ENCODE measurements at places on chromosomes 13 and 19.
A peak's percentile ranks its signal among the peaks of the same experiment; 100 is the strongest.

- DNase-seq = no peak
Measured at GRCh38 chr13:94249512-94249911, 230.0 kb downstream of the DCT start.

GRCh38 chr13:30194906-30195305, 112.4 kb downstream of the KATNAL1 start:
- DNase-seq = no peak

GRCh38 chr19:18271433-18271841, 2.8 kb downstream of the IQCN start:
- DNase-seq = no peak

GRCh38 chr13:79771493-79771892, 290.5 kb downstream of the NDFIP2 start:
- no peak for DNase-seq

DNA sequence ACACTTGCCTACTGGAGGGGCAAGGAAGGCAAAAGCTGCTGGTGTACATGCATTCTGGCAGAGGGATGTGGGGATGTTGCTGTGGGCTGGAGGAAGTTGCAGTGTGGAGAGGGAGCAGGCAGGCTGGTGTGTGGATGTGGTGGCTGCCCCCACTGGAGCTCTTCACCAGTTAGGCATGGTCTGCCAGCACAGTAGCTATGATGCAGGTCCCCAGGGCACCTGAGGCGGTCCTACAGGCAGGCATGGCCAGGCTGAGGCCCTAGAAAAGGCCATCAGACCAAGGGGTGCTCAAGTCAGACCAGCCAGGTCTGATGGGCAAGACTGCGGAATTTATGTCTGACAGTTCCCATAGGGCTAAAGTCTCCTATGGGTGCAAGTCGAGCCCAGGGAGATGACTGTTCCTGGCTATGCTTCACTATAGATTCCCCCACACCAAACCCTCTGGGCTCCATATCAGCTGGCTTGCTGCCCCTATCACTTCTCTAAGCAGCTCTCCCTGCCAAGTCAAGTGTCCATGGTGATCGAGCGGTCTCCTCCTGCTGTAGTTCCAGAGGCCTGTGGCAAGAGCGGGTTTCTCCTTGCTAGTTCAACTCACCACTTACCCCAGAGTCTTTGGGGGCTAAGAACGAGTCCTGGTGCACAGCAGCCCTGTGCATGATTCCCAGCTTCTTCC, 473.1 kb downstream of the TDRD3 start:
- no peak for DNase-seq

DNA sequence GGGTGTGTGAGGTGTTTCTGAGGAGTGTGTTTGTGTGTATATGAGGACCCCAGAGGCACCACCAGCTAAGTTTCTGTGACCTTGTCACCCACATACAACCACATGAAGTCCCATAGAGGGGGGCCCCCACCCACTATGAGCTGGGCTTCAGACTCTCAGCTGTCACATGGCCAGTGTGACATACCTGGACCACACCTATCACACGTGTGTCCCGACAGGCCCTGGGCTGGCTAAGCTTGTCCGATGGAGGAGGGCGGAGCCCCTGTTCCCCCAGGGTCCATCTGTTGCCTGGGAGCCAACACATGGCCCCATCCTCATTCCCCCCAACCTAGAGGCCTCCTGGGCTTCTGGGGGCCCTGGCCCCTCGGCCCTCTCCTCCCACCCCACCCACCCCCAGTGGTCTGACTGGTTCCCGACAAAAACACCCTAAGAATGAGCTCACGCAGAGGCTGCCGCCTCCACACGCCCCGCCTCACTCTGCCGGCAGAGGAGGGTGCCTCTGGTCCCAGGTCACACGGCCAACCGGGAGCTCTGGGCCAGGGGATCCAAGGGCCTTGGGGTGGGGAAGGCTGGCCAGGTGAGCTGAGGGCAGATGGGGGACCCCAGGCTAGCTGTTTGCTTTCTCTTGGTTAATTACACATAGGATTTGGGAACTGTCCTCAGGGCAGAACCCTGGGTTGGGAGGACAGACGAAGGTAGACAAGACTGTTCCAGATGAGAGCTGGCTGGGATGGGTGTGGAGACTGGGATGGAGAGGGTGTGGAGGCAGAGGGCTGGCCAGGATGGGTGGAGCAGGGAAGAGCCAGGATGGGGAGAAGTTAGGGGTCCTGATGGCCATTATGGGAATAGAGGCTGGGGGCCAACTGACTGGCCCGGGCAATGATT, 4.3 kb downstream of the KLC3 start:
- DNase-seq = no peak

DNA sequence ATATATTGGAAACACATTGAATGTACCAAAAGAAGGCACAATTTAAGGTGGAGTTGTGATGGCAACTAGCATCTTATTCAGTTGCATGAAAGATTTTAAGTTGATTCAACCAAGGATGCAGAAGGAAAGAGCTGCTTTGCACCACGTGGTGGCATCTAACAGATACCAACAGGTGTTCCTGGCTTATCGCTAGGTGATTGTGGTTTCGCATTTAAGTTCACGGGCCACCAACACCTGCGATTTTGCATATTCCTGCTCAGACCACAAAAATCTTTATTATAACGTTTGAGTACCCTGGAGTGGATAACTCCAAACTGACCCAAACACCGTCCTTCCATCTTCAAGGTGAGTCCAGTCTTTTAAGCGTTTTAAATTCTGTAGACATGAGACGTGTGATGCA, 45.3 kb downstream of the RGCC start:
- DNase-seq = no peak

GRCh38 chr19:48102870-48103751, 7.5 kb downstream of the PLA2G4C start:
- DNase-seq = peak; percentile 17

- no peak for DNase-seq
Measured at GRCh38 chr13:44364345-44365000, 9.2 kb upstream of the SERP2 start.

DNA sequence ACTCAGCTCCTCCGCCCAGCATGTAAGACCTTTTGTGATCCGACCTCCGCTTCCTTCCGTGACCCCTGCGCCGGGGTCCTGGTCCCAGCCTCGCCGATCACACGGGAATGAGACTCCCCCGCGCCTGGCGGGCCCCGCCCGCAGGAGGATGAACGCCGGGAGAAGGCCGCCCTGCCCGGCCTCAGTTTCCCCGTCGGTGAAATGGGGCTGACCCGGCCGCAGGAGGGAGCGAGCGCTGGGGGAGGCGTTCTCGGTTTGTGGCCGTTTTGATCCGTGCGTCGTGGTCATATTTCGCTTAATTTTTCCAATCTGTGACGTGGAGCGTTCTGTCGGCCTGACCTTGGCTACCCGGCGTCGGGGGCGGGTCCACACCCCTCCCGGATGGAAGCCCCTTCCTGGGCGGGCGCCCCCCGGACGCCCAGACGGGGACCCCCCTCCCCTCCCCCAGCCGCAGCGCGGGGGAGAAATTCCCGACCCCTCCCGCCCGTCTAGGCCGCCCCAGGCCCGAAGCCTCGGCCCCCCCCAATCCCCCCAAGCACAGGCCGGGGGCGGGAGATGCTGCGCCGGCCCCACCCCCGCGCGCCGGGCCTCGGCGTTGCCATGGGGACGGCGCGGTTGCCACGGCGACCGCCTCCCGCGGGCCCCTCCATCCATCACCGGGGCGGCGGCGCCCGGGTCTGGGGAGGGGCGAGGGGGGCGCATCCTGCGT, 11.1 kb downstream of the PALM start:
- DNase-seq = no peak

DNA sequence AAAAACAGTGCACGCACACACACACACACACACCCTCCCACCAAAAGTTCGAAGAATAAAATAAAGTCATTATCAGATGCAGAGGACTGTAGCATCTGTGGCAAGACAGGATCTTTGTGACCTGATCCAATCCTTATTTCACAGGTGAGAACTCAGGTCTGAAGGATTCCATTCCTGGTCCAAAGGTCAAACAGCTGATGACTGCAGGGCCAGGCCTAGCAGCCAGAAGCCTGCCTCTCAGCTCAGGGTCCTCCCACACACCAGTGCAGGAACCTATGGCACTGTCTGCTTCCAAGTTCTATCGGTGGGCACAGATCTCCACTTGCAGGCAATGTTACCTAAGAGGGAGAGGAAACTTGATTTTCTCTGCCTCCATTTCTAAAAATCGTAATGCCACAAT, 57.5 kb downstream of the SERP2 start:
- DNase-seq = no peak

DNA sequence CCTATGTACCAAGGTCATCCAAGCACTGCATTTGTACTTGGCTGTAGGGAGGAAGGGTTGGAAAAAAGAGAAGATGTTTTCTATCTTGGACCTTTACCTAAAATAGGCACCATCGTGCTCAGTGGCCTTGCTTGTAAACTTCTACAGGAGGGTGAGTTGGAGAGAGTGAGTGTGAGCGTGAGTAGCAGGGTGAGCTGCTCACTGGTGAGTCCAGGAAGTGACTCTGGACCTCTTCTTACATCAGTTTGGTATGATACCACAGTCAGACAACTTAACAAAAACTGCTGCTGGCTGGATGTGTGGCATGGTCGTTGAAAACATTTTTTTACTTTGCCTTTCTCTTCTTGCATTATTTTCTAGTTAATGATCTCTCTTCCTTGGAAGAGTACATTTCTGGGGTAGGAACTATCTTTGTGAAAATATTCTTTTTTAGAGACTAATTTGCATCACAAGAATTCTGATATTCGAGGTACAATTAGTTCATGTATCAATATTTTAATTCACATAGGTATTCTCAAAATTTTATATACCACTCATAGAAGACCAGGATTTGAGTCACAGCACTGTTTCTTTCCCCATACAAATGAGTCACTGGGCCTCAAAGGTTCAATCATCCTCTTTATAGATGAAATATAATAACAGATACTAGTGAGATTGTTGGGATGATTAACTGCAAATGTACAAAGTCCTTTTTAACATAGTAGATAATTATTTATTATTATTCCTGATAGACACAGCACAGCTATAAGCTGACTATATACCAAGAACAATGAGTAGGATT, 651 bp downstream of the SERPINE3 start:
- DNase-seq = no peak

- peak; percentile 88 for DNase-seq
Measured at GRCh38 chr13:27182844-27183497, 11.4 kb upstream of the USP12 start.

- DNase-seq = no peak
Measured at GRCh38 chr13:89465366-89465765, 1794.2 kb downstream of the SLITRK5 start.

DNA sequence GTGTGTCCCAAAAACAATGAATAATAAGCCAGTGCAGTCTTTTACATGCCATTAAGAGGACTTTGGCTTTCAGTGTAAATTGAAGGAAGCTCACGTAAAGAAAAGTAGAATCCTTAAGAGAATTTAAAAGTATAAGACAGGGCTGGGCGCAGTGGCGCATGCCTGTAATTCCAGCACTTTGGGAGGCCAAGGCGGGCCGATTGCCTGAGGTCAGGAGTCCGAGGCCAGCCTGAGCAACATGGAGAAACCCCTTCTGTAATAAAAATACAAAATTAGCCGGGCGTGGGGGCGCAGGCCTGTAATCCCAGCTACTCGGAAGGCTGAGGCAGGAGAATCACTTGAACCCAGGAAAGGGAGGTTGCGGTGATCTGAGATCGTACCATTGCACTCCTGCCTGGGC, 17.9 kb upstream of the ZNF253 start:
- no peak for DNase-seq

- no peak for DNase-seq
Measured at GRCh38 chr19:6340493-6341201, 7.2 kb upstream of the ACER1 start.

GRCh38 chr13:50936679-50937078, 27.1 kb downstream of the RNASEH2B start:
- DNase-seq = peak; percentile 96

DNA sequence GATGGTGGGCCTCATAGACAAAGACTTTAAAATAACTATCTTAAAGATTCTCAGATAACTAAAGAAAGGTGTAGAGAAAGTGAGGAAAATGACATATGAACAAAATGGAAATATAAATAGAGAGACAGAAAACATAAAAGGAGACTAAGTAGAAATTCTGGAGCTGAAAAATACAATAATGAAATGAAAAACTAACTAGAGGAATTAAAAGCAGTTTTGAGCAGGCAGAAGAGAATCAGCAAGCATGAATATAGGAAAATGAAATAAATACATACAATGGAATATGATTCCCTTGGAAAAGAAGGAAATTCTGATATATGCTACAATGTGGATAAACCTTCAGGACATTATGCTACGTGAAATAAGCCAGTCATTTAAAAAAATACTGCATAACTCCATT, 3.9 kb downstream of the EEF1AKMT1 start:
- DNase-seq = no peak

DNA sequence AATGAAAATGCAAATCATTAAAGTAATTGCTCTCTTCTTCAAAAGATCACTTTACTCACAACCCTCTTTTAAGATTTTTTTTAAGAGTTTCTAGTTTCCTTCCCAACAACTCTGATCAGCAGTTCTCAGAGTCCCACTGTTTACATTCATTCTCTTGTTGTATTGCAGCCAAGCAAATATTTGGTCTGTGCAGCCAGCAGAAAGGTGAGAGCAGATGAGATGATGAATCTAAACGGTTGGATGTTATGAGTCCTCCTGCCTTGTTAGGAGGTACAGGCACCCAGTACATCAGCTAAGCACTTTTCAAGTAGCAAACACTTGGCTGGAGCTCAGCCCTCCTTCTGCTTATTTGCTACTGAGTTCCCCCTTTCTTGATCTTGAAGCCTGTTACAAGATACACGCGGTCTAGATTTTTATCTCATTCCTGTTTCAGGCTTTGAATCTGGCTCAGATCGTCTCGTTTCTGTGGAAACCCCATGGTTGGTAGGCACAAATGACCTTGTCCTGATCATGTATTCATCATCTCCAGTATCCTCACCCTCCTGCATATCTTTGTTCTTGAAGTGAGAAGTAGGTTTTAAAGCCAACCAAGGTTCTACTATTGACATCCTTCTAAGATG, 300.7 kb downstream of the DCT start:
- no peak for DNase-seq

DNA sequence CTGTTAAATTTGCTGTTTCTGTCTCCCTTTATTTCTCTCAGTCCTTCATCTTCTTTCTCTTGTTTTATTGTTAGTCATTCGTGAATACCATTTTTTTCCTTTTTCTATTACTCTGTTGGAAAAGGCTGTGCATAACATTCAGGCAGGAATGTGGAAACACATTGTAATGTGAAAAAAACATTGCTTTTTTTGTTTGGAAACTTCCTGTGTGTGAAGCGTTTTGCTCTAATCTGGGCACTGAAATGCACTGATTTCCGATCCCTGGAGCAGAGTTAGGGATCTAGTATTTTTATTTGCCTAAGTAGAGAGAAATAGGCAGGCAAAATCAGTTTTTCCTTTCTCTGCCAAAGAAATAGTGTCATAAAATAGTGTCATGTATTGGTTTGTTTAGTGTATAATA, 155.5 kb downstream of the PCCA start:
- no peak for DNase-seq

- no peak for DNase-seq
Measured at GRCh38 chr13:39930544-39931444, 275.3 kb downstream of the COG6 start.

GRCh38 chr13:100600461-100600860, 11.9 kb upstream of the GGACT start:
- no peak for DNase-seq

- DNase-seq = no peak
Measured at GRCh38 chr13:27005556-27005955, 166.1 kb downstream of the USP12 start.
